ENCODE measurements at places on chromosomes 4 and X. TPM values are rescaled to one million over a fixed set of nuclear protein-coding genes. Genes with fewer than 3 reads are reported as not detected.
A peak's percentile ranks its signal among the peaks of the same experiment; 100 is the strongest.

- H3K4me1 ChIP-seq, result no peaks in the 10 kb centered on the region
- no peak overlapping the region for H3K4me3 ChIP-seq
- no peak overlapping the region for H3K27ac ChIP-seq
Observed at GRCh38 chr4:8071766-8072165, 86.8 kb downstream of the ABLIM2 start.

DNA sequence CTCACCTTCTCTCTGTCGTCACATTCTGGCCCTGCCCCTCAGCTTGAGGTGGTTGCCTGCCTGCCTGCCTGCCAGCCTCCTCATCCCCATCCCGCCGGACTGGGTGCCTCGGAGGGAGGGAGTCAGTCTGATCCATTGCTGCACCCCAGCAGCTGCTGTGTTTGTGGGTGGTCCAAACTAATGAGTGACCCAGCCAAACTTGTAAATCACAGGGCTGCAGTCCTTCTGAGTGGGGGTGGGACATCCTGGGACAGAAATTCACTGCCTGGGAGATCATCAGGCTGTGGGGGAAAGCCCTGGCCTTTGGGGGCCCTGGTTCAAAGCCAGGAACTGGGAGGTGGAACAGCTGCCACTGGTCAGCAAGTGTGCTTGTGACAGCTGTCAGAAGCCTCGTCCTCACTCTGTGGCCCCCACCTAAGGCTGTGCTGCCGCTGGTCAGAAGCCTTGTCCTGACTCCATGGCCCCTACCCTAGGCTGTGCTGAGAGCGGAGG is 5.6 kb downstream of the GPR78 start:
- H3K4me3 ChIP-seq, result no peak overlapping the region
- no peak overlapping the region for H3K27ac ChIP-seq
- H3K4me1 ChIP-seq, result no peaks in the 10 kb centered on the region
- DNase-seq, result no peak
- H3K36me3 ChIP-seq, result no peaks in the 10 kb centered on the region

DNA sequence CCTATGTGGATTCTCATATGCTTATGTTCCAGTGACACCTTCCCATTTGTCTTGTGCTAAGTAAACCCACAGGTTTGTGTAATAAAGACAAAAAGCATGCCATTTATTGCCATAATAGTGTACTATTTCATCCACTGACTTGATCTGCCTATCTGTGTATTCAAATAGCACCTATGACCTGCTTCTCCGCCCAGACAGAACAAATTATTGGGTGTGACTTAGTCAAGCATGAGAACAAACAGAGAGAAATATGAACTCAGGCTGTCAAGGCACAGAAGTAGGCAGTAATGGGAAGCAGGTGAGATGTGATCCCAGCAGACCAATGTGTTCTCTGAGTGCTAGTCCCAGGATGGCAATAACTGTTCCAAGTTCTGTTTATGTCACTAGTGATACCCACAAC is 25.4 kb downstream of the ELOVL6 start:
- no peaks in the 10 kb centered on the region for H3K4me1 ChIP-seq
- H3K4me3 ChIP-seq, result no peak overlapping the region
- no peaks in the 10 kb centered on the region for H3K36me3 ChIP-seq
- no peak overlapping the region for H3K27ac ChIP-seq

DNA sequence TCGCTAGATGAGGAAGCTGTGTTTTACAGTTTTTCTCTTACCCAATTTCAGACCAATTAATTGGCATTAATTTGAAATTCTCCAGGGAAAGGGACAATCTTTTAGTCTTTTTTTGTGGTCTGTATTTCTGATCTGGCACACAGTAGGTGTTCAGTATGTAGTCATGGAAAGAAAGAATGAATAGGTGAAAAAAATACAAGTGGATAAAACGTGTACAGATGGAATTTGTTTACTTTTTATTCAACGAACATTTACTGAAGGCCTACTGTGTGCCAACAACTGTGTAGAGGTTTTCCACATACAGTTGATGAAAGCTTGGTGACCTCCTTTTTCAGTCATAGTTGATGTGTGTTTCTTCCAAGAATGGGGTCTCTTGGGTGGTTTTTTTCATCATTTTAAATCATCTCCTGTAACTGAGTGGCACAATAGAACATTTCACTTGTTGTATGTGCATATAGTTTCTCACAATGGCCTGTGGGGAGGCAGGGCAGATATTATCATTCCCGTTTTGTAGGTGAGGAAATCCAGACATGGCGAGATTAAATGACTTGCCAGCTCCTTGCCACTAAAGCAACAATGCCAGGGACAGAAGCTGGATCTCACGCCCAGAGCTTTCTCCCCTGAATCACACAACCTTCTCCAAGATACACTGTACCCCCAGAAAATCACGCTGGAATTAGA is 102.4 kb downstream of the CEP135 start:
- H3K27me3 ChIP-seq, result peaks cover 10% of the 10 kb centered on the region
- no peaks in the 10 kb centered on the region for H3K36me3 ChIP-seq
- no peak overlapping the region for H3K27ac ChIP-seq
- peaks cover 3% of the 10 kb centered on the region for H3K4me1 ChIP-seq
- no peak overlapping the region for H3K4me3 ChIP-seq
- no peak for DNase-seq

DNA sequence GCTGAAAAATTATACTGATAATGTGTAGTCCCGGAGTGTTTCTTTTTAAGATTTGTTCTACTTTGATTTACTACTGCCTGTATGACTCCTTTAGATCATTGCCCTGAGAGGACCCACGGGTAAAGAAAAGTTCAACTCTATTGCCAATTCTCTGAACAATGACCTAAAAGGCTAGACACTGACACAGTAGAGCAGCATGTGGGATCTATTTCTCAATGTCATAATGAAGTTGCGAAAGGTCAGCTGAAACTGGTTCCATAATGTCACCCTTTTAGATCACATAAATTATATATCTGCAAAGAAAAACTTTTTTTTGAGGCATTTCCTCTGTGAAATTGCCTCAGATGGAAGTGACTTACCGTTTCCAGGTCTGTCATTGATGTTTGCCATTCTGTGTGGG is 67.4 kb downstream of the GLRB start:
- no peak for DNase-seq
- no peaks in the 10 kb centered on the region for H3K36me3 ChIP-seq

GRCh38 chr4:6068986-6069385 is 50.8 kb upstream of the C4orf50 start:
- no peaks in the 10 kb centered on the region for H3K27me3 ChIP-seq
- no peak overlapping the region for H3K4me3 ChIP-seq
- no peak for DNase-seq
- H3K27ac ChIP-seq, result no peak overlapping the region
- H3K4me1 ChIP-seq, result no peaks in the 10 kb centered on the region
- no peaks in the 10 kb centered on the region for H3K36me3 ChIP-seq

DNA sequence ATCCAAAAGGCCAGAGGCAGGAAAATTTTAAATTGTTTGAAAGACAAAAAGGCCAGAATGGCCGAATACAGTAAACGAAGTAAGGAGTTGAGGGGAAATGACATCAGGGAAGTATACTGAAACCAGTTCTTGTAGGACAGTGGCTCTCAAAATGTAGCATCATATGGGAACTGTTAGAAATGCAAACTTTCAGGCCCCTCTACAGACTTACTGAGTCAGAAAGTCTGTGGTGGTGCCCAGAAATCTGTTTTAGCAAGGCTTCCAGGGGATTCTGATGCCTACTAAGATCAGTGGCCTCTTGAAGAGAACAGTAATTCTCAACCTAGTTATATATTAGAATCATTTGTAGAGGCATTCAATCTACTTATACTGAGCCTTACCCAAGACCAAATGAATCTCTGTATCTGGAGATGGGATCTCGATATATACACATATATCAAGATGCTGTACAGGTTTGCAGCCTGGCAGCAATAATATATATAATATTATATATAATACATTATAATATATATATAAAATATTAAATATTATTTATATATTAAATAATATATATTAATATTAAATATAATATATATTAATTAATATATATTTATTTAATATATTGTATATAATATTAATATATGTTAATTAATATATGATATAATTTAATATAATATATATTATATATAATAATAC is 39.7 kb downstream of the ADAMTS3 start:
- no peaks in the 10 kb centered on the region for H3K36me3 ChIP-seq
- no peaks in the 10 kb centered on the region for H3K27me3 ChIP-seq
- H3K4me3 ChIP-seq, result no peak overlapping the region

DNA sequence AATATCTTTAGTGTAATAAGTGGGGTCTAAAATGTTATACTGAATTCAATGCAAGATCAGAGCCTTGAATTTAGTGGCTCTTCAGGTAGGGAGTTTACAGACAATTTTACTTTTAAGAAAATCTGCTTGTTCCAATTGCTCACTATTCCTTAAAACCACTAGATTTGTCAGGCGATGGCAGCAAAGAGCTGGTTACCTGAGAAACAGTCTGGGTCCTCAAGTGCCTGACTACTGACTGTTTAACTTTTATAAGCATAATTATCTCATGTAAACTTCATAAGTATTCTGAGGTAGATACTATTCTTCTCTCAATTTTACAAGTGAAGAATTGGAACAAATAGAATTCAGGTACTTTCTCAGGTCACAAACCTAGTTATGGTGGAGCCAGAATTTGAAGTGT is 84.3 kb downstream of the RRAGB start:
- H3K36me3 ChIP-seq, result no peaks in the 10 kb centered on the region
- no peak overlapping the region for H3K27ac ChIP-seq
- no peaks in the 10 kb centered on the region for H3K27me3 ChIP-seq
- H3K4me3 ChIP-seq, result no peak overlapping the region

GRCh38 chrX:38664285-38664684 is 102.9 kb downstream of the TSPAN7 start:
- no peaks in the 10 kb centered on the region for H3K36me3 ChIP-seq
- peak; percentile 1 for DNase-seq
- H3K27ac ChIP-seq, result no peak overlapping the region
- H3K27me3 ChIP-seq, result no peaks in the 10 kb centered on the region

- no peaks in the 10 kb centered on the region for H3K4me1 ChIP-seq
- H3K36me3 ChIP-seq, result no peaks in the 10 kb centered on the region
- no peak for DNase-seq
- no peak overlapping the region for H3K4me3 ChIP-seq
- no peaks in the 10 kb centered on the region for H3K27me3 ChIP-seq
Observed at GRCh38 chrX:48617542-48618340, 20.4 kb downstream of the WDR13 start.

DNA sequence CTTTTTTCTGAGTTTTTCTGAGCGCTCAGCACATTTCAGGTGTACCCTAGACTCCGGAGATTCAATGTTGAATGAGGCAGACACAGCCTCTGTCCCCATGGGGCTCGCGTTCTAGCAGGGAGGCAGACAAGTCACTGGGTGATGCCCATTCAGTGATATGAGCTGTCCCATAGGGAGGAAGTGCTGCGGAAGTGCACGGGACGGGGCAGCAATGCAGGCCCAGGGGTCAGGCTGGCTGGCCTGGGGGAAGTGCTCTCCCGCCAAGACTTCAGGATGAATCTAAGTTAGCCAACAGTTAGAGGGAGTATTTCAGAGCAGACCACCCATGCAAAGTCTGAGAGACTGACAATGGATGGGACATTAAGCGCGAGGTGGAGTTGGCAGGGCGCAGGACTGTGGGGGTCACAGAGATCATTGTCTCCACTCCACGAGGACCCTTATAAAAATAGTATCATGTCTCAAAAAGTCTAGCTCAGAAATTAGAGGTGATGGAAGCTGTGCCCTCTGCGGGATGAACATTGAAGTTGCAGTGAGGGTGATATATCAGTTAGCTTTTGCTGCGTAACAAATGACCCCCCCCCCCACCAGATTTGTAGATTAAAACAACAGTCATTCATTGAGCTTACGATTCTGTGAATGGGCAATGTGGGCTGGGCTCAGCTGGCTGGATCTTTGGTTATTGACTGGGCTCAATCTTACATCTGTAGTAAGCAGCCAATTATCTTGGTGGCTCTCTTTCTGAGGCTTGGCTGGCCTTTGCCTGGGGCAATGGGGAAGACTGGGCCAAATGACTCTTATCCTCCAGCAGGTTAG is 16.4 kb downstream of the PSAPL1 start:
- H3K4me1 ChIP-seq, result no peaks in the 10 kb centered on the region
- no peak for DNase-seq
- H3K27me3 ChIP-seq, result peaks cover 2% of the 10 kb centered on the region
- no peak overlapping the region for H3K27ac ChIP-seq

- H3K4me1 ChIP-seq, result no peaks in the 10 kb centered on the region
- H3K27ac ChIP-seq, result no peak overlapping the region
- no peak overlapping the region for H3K4me3 ChIP-seq
- no peaks in the 10 kb centered on the region for H3K36me3 ChIP-seq
Observed at GRCh38 chr4:31949045-31949444, 1228.9 kb downstream of the PCDH7 start.

DNA sequence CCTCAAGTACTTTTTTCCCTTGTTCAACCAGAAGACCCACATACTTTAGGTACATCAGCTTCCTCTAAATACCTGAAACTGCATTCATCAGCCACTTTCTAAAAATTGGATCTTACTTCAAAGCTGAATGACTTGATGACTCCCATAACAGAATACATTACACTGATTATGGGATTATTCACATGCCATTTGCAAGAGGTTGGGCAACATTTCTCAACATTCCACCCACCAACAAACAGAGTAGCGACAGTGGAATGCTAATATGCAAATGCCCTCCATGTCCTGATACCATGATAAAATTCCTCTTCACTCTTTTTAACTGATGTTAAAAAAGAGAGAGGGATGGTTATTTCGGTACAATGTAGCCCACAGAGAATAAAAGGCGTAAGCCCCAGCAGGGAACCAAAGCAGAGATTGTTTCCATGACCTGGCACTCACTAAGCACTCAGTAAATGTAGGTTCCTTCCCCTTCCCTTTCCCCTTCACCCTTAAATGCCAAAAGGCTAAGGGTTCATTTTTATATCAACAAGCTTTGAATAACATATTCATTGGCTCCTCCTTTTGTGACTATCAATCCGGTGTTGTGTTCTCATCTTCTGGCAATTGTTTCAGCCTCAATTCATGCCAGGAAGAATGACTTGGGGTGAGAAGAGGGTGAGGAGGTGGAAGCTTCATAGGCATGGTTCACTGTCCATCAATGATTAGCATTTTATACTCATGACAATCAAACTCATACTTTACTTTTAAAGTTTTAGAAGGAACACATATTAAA is 317.2 kb downstream of the DHX15 start:
- H3K27me3 ChIP-seq, result no peaks in the 10 kb centered on the region
- no peaks in the 10 kb centered on the region for H3K4me1 ChIP-seq
- H3K4me3 ChIP-seq, result no peak overlapping the region
- no peaks in the 10 kb centered on the region for H3K36me3 ChIP-seq
- no peak for DNase-seq

APOO gene
- total RNA-seq, result 19.2 TPM

SOWAHD gene
- total RNA-seq, result 2.8 TPM

Measured in naive thymus-derived CD4-positive, alpha-beta T cell (primary cell).